ENCODE measurements at places on chromosomes 7 and 10. TPM values are rescaled to one million over a fixed set of nuclear protein-coding genes. Genes with fewer than 3 reads are reported as not detected.
A peak's percentile ranks its signal among the peaks of the same experiment; 100 is the strongest.

DNA sequence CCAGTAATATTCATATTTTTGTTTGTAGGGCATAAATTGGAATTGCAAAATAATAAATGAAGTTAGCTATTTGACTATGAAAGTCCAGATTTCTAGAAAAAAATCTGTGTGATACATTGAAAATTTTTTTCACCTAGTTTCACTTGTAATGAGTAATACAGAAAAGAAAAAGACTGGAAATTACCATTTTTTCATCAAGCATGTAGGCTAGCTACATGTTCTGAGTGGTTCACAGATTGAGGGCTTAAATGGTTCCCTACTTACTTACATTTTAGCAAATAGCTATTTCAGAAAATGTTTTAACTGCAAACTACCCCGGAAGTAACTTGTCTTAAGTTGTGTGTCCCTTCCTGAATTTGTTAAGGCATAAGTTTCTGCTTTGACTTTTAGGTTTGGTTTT lies 396.0 kb downstream of the PHF14 start:
- no peaks in the 10 kb centered on the region for H3K4me1 ChIP-seq
- H3K36me3 ChIP-seq: no peaks in the 10 kb centered on the region
- no peak for DNase-seq
- no peak overlapping the region for H3K4me3 ChIP-seq
- H3K27me3 ChIP-seq: no peaks in the 10 kb centered on the region

DNA sequence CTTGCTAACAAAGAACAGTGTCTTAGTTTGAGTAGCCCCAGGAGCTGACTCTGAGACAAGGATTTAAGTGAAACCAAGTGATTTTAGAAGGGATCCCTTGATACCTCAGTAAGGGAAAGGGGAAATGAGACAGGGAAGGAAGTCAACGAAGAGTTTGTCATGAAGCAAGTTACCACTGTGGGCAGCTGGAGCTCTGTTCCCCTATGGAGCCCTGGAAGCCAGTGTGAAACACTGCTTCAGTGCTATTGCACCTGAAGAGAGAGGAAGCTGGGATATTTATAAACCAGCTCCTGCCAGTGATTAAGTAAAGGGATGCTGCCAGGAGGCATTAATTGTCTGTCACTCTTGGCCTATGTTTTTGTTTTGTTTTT lies 58.9 kb upstream of the WAPL start:
- H3K27ac ChIP-seq: no peak overlapping the region
- H3K4me3 ChIP-seq: no peak overlapping the region
- no peak for DNase-seq
- H3K36me3 ChIP-seq: no peaks in the 10 kb centered on the region

DNA sequence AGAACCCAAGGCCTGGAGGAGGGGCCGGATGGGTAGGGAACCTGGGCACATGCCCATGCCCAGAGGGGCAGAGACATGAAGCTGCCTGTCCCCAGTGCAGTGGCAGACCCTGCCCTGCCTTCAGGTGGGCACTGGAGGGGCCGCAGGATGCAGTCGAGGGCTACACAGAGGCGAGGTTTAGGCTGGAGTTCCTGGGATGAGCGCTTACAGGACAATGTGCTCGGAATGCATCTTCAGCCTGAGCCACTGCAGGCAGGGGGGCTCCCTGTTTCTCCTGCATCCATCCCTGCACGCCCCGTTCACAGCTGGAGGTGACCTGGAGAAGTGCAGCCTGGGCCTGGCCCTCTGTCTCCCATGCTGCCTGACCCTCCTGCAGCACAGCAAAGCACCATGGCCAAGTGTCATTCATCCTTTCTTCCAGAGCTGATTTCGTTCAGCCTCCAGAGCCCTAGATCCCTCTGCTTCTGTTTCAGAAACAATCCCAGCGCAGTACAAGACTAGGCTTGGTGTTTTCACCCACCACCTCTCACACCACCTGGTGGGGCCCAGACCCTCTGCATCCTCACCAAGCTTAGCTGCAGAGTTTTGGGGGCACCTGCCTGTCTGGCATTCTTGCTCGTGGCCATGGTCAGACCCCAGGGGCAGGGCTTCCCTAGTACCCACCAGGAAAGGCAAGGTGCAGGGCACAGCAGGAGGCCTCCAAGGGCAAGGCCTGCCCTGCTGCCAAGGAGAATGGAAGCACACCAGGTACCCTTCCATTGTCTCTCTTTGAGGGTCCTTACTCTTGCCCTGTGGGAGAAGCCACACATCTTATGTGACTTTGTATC lies 311.9 kb downstream of the TCERG1L start:
- H3K4me3 ChIP-seq: no peak overlapping the region
- H3K4me1 ChIP-seq: no peaks in the 10 kb centered on the region
- H3K36me3 ChIP-seq: no peaks in the 10 kb centered on the region
- H3K27ac ChIP-seq: no peak overlapping the region
- DNase-seq: no peak

FBXO24 gene
- polyA plus RNA-seq: 0.38 TPM

- no peaks in the 10 kb centered on the region for H3K36me3 ChIP-seq
- no peak overlapping the region for H3K27ac ChIP-seq
- H3K4me3 ChIP-seq: no peak overlapping the region
- no peaks in the 10 kb centered on the region for H3K4me1 ChIP-seq
Measured at GRCh38 chr10:133143200-133143533, 16.9 kb upstream of the KNDC1 start.

DNA sequence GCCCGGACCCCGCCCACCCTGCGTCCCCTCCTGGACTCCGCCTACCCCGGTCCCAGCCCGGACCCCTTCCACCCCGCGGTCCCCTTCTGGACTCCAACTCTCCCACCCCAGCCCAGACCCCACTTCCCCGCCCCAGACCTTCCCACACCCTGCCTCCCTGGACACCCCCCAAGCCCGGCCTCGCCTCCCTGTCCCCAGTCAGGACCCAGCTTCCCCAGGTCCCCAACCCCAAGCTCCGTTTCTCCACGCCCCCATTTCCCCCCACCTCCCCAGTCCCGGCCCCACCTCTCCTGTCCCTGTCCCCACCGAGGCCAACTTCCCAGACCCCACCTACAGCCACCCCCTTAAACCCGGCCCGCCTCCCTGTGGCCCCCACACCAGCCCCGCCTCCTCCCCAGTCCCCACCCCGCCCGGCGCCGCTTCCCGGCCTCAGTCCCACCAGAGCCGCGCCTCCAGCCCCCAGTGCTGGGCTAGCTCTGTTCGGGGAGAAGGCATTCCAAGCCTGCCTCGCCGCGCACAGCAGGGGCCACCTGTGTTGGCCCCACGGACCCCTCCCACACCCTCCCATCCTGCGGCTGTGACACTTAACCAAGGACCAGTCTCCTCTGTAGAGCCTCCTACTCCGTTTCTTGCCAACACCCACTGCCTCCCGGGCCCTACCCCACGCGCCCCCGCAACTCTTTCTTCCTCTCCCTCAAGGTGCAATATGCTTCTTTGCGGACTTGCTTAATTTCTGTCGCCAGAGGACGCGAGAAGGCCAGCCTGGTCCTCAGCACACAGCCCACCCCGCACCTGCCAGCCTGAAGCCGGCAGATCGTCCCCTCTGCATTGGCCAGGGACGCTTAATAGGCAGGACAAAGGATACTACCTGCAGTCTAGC lies 736 bp upstream of the ITIH5 start:
- H3K4me3 ChIP-seq: no peak overlapping the region
- no peak overlapping the region for H3K27ac ChIP-seq
- no peaks in the 10 kb centered on the region for H3K36me3 ChIP-seq
- H3K27me3 ChIP-seq: peaks cover 49% of the 10 kb centered on the region
- no peaks in the 10 kb centered on the region for H3K4me1 ChIP-seq

PAPSS2 gene
- 82.3 TPM for polyA plus RNA-seq

DNA sequence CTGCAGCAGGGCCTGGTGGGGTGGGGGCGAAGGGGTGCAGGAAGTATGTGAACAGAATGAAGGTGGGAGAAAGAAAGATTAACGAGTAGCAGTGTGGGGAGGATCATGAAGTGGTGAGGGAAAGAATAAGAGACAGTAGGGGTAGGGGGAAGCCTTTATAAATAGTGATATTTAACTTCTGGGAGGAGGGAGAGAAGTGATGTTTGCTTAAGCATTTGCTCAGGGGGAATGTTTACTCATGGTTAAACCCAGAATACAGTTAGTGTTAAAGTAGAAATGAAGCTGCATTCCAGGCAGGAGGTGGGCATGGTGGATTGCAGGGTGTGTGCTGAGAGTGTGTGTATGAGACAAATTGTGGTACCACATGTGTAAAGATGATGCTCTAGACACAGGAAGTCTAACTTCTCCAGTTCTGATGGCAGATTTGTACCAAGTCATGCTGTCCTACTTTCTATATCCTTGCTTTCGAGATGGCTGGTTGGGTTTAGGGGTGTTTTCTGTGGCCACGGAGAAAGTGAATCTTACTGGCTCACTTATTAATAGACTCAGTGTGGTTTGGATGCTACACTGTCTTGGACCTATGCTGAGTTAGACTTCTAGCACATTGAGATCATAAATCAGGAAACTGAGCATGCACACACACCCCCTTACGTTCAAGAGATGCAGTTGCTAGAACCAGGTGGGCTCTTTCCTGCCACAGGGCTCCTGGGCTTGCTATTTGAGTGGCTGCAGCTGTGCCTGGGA lies 10.6 kb upstream of the DNMBP start:
- no peak for DNase-seq
- no peaks in the 10 kb centered on the region for H3K36me3 ChIP-seq
- H3K4me1 ChIP-seq: no peaks in the 10 kb centered on the region
- no peak overlapping the region for H3K4me3 ChIP-seq

DNA sequence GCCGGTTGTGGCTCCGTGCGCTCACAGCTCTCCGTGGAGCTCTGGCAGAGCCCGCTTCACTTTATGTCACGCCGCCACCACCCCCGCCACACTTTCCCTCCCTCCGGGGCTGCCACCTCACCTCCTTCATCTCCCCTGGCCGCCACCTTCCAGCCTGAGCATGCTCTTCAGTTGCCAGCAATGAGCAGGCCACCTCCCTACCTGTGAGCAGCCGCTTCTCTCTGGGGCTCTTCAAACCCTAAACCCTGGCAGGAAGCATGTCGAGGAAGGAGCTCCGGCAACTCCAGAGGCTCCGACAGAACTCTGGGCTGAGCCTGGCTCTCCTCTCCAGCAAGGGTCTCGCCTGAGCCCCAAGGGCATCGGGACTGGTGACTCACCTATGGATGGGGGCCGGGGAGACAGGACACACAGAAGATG lies 36.7 kb downstream of the GBX1 start:
- H3K4me1 ChIP-seq: no peaks in the 10 kb centered on the region
- no peak for DNase-seq
- H3K27me3 ChIP-seq: no peaks in the 10 kb centered on the region
- 0 out of 2 replicates have a peak, but pooled peaks cover 9% of the 10 kb centered on the region for H3K36me3 ChIP-seq

SYT15B gene
- polyA plus RNA-seq: 1.8 TPM

TACC2 gene
- polyA plus RNA-seq: 14.9 TPM

CYP2C18 gene
- not detected for polyA plus RNA-seq

DNA sequence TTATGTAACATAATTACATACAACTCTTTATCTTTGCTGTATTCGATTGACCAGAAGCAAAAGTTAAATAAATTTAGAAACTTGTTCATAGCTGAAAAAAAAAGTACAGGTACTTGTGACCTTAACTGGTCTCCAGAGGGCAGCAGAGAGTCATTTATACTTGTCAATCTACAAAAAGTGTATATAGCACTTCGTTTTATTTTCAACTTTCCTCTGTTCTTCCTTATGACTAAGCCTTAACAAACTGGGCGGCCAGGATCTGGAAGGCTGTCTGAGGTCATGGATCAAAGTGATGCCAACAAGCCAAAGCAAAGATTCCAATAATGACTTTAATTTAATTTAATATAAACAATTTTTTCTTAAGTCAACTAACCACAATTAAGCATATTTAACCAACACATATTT lies 29.8 kb downstream of the C10orf67 start:
- H3K4me3 ChIP-seq: no peak overlapping the region
- no peaks in the 10 kb centered on the region for H3K36me3 ChIP-seq
- 0 out of 2 replicates have a peak, but pooled peaks cover 4% of the 10 kb centered on the region for H3K4me1 ChIP-seq
- DNase-seq: peak; percentile 91
- H3K27me3 ChIP-seq: 0 out of 2 replicates have a peak, but pooled peaks cover 3% of the 10 kb centered on the region
- no peak overlapping the region for H3K27ac ChIP-seq

LRGUK gene
- polyA plus RNA-seq: 0.05 TPM

DNA sequence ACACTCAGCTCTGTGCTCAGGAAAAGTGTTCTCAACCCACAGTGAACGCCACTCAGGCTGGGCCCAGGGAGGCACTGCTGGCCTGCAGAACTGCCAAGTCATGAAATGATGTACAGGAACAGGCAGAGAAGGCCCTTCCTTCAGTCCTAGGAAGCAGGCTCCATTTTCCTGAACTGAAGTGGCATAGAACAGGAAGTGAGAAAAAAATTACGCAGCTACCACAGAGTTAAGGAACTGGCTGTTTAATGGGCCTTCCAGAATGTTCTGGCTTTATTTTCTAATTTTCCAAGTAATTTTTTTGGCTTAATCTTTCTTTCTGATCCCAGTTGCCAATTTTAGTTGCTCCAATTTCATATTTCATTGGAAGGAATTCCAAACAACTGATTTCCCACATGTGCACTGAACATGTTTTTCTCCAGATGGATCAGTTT lies 39.3 kb downstream of the LRRC18 start:
- no peak for DNase-seq
- no peaks in the 10 kb centered on the region for H3K4me1 ChIP-seq
- H3K4me3 ChIP-seq: no peak overlapping the region
- H3K36me3 ChIP-seq: no peaks in the 10 kb centered on the region
- peaks cover 13% of the 10 kb centered on the region for H3K27me3 ChIP-seq

GRCh38 chr7:3063016-3063753 lies 19.5 kb upstream of the CARD11 start:
- no peak for DNase-seq
- H3K27ac ChIP-seq: no peak overlapping the region
- H3K4me3 ChIP-seq: no peak overlapping the region
- H3K27me3 ChIP-seq: no peaks in the 10 kb centered on the region
- no peaks in the 10 kb centered on the region for H3K4me1 ChIP-seq
- no peaks in the 10 kb centered on the region for H3K36me3 ChIP-seq

CALHM1 gene
- polyA plus RNA-seq: 0.08 TPM

SLC13A4 gene
- polyA plus RNA-seq: 1.9 TPM

CAMK2B gene
- polyA plus RNA-seq: 0.79 TPM

DNA sequence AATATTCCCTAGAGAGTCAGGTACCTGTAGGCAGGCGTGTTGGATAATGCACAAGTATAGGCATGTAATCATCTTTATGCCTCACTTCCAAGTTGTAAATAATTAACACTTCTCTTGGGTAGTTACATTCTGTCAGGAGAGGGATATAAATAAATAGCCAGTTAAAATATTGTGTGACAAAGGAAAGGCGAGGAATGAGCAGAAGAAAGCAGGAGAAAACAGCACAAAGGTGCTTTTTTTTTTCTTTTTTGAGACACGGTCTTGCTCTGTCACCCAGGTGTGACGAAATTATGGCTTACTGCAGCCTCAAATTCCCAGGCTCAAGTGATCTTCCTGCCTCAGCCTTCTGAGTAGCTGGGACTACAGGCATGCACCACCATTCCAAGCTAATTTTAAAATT lies 99.2 kb upstream of the LYZL2 start:
- no peaks in the 10 kb centered on the region for H3K4me1 ChIP-seq
- no peak for DNase-seq
- H3K27ac ChIP-seq: no peak overlapping the region
- no peaks in the 10 kb centered on the region for H3K27me3 ChIP-seq
- H3K36me3 ChIP-seq: no peaks in the 10 kb centered on the region

- no peaks in the 10 kb centered on the region for H3K27me3 ChIP-seq
- H3K36me3 ChIP-seq: peaks cover 8% of the 10 kb centered on the region
- H3K4me3 ChIP-seq: no peak overlapping the region
Measured at GRCh38 chr10:6232225-6232807, 29.6 kb downstream of the PFKFB3 start.

COMTD1 gene
- 8.8 TPM for polyA plus RNA-seq

GRCh38 chr10:100006243-100006886 lies 3.4 kb downstream of the DNMBP start:
- H3K4me1 ChIP-seq: peaks cover 53% of the 10 kb centered on the region
- peak overlapping the region; percentile 86 for H3K27ac ChIP-seq
